ENCODE measurements at places on chromosomes 5 and 9.

- no peak for DNase-seq
These were observed 345.9 kb upstream of the RIOK2 start for GRCh38 chr5:97528941-97529340.

GRCh38 chr5:178368274-178368673 lies 135.7 kb upstream of the PHYKPL start:
- no peak for DNase-seq

DNA sequence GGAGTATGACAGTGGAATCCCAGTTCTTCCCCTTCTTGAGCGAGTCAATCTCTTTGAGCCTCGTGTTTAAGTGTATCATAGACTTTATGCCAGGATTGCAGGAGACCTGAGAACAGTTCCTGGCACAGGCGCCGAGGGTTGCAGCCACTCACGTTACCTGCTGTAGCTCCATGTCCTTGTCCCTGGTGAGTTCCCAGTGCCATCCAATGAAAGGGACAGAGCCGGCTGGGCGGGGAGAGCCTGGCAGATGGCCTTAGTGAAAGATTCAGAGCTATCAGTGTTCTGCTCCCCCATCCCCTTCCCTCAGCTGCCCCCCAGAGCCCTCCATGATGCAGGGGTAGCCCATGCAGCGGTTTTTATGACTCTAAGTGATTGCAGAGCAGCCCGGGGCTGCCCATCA lies 554.0 kb downstream of the BNC2 start:
- no peak for DNase-seq

- no peak for DNase-seq
These were observed 48.3 kb downstream of the IARS1 start for GRCh38 chr9:92245005-92245797.

GRCh38 chr9:24073007-24073592 lies 247.1 kb upstream of the ELAVL2 start:
- DNase-seq = no peak

GRCh38 chr9:97975376-97975775 lies 7.8 kb upstream of the ANP32B start:
- no peak for DNase-seq

GRCh38 chr5:116411101-116411571 lies 163.5 kb downstream of the SEMA6A start:
- DNase-seq = no peak

GRCh38 chr5:170818232-170818631 lies 34.7 kb downstream of the GABRP start:
- no peak for DNase-seq

- DNase-seq = no peak
These were observed 6.5 kb downstream of the CYSTM1 start for GRCh38 chr5:140181525-140181924.

DNA sequence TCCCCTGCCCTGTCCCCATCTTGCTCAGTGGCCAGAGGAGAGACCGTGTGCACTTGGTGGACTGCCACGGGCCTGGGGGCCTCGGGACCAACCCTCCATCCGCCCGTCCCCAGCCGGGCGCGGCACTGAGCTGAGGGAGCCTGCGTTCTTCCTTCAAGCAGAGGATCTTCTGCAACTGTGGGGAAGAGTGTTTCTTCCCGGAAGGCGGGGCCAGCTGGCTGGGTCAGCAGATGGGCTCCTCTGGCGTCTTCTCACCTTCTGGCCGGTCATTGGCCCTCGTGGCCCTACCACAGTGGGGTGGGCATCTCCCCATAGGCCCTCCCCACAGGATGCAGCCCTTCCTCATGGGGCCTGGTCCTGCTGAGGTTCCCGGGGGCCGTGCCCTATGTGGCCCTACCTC lies 17.4 kb downstream of the RXRA start:
- DNase-seq = no peak

DNA sequence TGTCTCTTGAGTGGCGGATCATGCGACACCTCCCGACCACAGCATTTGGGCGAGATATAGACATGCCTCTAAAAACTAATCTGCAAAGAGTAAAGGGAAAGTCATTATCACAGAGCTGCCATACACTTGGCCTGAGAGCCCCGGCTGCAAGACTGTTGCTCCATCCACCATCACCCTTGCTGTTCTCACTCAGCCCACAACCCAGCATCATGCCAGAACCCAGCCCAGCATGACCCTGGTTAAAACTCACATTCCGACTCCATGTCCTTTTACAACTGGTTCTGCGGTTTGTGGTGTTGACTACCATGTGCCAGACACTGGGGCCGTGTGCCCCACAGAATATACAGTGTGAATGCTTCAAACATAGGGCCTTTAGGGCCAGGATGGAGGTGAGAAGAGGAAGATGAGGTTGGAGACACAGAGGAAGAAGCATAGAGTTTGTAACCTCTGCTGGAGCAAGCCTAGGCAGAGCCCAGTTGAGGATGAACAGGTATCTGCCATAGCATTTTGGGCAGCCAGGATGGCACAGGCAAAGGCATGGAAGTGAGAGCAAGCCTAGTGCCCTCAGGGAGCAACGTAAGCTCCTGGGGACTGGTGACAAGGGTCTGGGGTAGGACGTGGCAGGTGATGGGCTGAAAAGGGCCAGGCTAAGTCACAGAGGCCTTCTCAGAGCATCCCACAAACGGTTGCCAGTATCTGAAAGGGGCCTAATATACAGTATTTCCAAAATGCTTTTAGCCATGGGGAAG lies 37.5 kb upstream of the SMU1 start:
- DNase-seq = no peak

DNA sequence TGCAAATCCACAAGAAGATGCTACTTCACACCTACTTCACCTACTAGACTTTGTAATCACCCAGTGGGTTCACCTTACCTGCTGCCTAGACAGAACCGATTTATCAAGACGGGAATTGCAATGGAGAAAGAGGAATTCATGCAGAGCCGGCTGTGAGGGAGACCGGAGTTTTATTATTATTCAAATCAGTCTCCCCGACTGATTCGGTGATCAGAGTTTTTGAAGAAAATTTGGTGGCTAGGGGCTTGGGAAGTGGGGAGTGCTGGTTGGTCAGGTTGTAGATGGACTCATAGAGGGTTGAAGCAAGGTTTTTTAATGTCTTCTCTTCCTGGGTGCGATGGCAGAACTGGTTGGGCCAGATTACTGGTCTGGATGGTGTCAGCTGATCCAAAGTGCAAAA lies 23.4 kb downstream of the SFXN1 start:
- no peak for DNase-seq

DNA sequence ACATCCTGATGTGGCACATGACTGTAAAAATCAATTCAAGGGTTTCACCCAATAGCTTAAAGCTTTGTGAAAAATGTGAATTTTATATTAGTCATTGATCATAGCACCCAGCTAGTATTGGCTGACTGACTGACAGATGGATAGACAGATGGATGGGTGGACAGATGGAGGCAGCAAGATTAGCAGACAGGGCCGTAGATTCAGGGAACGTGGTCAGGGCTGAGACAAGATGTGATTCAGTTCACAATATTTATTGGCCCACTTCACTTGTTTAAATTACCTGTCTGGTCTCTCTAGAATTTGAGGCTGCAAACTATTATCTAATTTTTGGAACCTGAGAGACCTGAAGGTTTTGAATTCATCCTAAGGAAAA lies 12.0 kb upstream of the PCSK5 start:
- DNase-seq = no peak

- DNase-seq = no peak
These were observed 78.2 kb downstream of the CYFIP2 start for GRCh38 chr5:157343842-157344790.

DNA sequence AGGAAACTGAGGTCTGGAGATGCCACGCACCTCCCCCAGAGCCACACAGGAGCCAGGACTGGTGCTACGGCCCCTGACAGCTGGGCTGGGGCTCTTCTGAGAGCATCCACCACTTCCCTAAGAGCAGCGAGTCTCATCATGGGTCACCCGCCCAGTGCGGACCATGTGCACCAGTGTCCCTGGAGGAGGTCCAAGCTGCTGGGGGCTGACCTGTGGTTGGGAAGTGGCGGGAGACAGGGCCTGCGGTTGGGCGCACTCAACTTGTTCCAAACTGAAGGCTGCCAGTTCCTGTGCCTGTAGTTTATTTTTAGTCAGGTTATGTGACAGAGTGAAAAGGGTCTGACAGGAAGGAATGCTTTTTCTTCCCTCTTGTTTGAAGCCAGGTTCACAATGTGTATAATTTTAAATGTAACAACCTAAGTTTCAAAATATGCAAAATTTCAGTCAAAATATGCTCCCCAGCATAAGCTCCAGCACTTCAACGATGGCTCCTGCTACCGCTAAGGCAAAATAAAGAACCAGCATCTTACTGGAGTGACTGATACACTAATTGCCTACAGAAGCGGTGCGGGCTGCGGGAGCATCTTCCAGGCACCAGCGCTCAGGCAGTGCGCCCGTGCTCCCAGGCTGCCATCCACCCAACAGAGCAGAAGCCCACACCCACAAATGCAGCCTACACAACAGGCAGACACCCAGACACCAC lies 14.8 kb downstream of the BARHL1 start:
- DNase-seq = no peak

DNA sequence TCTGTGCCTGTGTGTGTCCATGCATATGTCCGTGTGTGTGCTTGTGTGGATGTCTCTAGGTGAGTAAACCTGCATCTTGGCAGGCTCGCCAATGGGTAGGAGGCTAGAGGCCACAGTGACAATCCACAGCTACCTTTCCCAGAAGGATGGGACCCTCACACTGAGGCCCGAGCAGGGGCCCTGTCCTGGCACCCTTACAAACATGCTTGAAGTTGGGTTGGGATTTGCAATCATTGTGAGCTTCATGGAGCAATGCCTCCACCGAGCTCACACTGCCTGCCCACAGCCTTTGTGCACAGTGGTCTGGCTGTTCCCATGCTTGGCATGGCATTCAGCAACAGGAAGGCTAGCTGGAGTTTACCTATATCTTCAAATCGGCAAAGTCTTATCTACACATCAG lies 311.1 kb upstream of the IRX1 start:
- DNase-seq = no peak

DNA sequence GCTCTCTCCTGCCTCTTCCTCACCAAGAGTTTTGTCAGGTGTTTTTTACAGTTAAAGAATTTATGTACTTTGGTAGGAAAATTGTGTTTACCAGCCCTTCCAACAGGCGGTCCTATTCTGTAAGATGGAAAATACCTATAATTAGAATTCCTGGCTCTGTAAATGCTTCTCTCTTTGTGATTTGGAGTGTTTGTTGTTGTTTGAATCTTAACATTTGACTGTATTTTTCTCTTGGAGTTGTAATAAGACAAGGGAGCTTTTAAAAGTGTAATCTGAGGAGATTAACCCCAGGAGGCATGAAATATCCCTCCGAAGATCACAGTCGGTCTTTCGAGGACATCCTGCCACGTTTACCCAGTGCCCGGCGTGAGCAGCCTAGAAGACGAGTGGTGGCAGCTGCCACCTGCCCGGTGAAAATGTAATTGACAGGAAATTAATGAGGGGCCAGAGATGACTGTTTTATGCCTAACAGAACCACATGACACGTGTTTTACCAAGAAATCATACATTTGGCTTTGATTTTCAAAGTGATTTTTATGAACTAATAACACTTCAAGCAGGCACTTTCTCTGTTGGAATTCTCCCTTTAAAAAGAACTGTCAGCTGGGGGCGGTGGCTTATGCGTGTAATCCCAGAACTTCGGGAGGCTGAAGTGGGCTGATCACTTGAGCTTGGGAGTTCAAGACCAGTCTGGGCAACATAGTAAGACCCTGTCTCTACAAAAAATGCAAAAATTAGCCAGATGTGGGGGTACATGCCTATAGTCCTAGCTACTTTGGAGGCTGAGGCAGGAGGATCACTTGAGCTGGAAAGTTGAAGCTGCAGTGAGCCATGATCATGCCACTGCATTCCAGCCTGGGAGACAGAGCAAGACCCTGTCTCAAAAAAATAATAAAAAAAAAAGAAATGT lies 20.0 kb downstream of the ANKRD33B start:
- no peak for DNase-seq

DNA sequence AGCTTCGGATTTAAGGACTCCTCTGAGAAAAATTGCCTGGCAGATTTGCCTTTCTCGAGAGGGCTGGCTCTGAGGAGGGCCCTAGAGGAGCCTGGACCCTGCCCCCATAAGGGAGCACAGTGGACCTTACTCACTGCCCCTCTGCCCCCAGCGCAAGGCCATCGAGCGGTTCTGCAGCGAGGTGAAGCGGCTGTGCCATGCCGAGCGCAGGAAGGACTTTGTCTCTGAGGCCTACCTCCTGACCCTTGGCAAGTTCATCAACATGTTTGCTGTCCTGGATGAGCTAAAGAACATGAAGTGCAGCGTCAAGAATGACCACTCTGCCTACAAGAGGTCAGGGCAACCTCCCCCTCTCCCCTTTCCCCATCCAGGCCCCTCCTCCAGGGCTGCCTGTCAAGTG lies 34.6 kb downstream of the CYFIP2 start:
- DNase-seq = no peak

- DNase-seq = no peak
These were observed 190.6 kb downstream of the MAT2B start for GRCh38 chr5:163695830-163696578.

DNA sequence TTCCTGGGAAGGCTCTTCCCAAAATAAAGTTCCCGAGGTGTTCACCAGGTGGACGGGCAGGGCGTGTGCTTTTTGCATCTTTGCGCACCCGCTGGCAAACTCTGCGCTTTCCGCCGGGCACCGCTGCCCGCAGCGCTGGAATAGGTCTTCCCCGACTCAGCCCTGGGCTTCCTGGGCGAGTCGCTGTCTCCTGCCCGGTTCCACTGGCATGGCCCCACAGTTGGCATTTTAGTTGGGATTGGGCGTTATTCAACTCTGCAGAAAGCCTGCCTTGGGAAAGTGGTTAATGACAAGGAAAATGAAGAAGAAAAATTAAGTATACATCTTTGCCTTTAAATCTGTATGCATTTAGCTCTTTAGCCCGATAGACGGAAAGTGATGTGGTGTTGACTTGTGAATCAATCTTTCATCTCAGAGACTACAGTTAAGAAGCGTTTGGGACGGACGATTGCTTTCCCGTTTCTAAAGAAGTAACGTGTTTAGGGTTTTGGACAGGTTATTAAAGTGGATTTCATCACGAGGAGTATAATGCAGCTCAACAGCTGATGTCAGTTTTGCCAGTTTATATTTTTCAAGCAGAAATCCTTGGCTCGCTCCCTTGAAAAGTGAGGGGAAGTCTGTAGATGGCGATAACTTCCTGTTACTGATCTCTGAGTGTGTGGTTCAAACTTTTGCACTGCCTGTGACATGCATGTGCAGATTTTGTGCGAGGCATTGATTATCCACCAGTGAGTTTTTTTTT lies 946 bp downstream of the ADCY2 start:
- DNase-seq = no peak

- no peak for DNase-seq
These were observed 361.8 kb upstream of the ACTBL2 start for GRCh38 chr5:57844410-57844809.

GRCh38 chr5:40675396-40676133 lies 4.2 kb upstream of the PTGER4 start:
- DNase-seq = no peak

GRCh38 chr9:99055384-99055783 lies 49.5 kb upstream of the TGFBR1 start:
- DNase-seq = no peak

DNA sequence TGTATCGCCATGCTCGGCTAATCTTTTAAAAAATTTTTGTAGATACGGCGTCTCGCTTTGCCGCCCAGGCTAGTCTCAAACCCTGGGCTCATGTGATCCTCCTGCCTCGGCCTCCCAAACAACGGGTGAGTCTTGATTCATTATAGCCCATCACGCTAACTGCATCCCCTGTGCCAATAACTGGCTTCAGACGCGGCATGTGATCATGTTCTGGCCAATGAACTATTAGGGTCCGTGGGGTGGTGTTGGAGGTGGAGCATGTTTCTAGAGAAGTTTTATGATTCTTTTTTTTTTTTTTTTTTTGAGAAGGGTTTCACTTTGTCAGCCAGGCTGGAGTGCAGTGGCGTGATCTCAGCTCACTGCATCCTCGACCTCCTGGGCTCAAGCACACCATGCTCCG lies 51.0 kb downstream of the FGF18 start:
- no peak for DNase-seq

Measured in activated T-cell treated with anti-CD3 and anti-CD28 coated beads for 1 hour (primary cell).